ENCODE measurements at places on chromosomes 1 and 21.
A peak's percentile ranks its signal among the peaks of the same experiment; 100 is the strongest.

DNA sequence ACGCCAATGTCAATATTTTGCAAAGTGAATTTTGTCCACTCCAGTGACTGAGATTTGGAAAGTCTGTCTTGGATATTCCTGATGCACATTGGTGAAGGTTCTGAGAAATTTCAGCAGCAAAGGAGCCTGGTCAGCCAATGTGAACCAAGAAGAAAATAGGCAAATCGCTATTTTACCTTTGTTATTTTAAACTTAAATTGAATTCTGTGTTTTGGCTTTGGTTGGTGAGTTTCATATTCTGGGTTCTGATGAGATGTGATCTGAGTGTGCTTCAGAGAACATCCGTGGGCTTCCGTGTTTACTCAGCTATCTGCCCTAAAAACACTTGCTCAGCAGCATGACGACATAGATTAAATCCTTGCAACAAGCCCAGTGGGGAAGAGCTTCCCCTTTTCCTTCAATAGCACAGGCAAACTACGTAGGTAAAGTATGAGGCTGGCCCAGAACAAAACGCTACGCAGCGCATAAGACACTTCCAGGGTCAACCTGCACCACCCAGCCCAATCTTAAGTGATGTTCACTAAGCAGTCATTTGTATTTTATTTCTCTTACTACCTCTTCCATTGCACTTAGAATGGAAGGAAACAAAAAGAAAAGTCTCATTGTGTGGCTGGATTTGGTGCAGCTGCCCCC, 176.4 kb upstream of the KAZN start:
- DNase-seq = no peak
- no peaks in the 10 kb centered on the region for H3K4me1 ChIP-seq
- no peak overlapping the region for H3K27ac ChIP-seq
- H3K36me3 ChIP-seq = no peaks in the 10 kb centered on the region
- no peak overlapping the region for H3K4me3 ChIP-seq

GRCh38 chr1:222955964-222956363, 141.1 kb downstream of the DISP1 start:
- H3K4me1 ChIP-seq = no peaks in the 10 kb centered on the region
- no peak for DNase-seq
- H3K4me3 ChIP-seq = no peak overlapping the region
- no peaks in the 10 kb centered on the region for H3K36me3 ChIP-seq

DNA sequence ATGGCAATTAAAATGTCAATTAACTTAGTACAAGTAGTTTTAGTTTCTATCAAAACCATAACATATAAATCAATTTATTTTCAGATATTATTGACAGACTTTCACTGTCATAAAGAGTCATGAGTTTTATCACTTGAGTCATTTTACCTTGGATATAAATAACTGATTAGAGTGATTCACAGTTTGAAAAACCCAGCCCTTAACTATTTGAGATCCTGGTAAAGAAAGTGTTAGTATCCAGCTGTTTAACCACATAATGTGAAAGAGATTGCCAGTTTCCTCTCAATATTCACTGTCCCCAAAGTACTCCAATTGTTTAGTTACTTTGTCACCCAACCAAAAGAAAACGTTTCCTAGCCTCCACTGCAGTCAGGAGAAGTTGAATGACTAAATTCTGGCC, 91.3 kb downstream of the UCHL5 start:
- no peak overlapping the region for H3K4me3 ChIP-seq
- no peaks in the 10 kb centered on the region for H3K27me3 ChIP-seq
- H3K27ac ChIP-seq = no peak overlapping the region
- no peak for DNase-seq
- H3K4me1 ChIP-seq = no peaks in the 10 kb centered on the region

DNA sequence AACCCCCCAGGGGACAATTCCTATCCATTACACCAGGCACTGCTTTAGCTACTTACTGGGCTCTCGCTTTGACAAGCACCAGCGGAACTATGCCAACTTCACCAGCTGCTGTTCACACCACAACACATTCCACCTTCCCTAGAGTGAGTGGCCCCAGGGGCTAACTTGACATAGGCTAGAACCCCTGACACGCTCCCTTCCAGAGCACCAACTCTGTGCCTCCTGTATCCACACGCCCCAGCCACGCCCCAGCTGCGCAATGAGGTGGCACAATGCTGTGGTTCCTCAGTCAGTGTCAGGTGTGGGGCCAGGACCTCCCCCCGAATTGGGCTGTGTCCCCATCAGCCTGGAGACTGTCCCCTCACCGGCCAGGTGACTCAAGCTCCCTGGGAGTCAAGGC, 11.7 kb upstream of the FGR start:
- no peak overlapping the region for H3K4me3 ChIP-seq
- no peaks in the 10 kb centered on the region for H3K36me3 ChIP-seq
- H3K27me3 ChIP-seq = no peaks in the 10 kb centered on the region
- no peak for DNase-seq

DNA sequence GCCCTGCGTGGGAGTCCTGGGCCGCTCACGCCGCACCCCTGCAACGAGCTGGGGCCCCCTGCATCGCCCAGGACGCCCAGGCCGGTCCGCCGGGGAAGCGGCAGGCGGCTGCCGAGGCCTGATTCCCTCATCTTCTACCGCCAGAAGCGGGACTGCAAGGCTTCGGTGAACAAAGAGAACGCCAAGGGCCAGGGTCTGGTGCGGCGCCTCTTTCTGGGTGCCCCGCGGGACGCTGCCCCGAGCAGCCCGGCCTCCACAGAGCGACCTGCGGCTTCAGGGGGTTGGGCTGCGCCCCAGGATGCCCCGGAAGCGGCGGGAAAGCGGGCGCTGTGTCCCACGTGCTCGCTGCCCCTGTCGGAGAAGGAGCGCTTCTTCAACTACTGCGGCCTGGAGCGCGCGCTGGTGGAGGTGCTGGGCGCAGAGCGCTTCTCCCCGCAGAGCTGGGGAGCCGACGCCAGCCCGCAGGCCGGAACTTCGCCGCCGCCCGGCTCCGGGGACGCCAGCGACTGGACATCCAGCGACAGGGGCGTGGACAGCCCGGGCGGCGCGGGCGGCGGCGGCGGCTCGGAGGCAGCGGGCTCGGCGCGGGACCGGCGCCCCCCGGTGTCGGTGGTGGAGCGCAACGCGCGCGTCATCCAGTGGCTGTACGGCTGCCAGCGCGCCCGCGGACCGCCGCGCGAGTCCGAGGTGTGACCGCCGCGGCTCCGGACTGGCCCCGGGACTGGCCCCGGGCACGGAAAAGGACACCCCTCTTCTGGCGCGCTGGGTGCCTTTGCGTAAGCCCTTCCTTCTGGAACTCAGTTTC, 2.7 kb downstream of the FAM110D start:
- H3K36me3 ChIP-seq = no peaks in the 10 kb centered on the region
- H3K4me1 ChIP-seq = no peaks in the 10 kb centered on the region
- H3K4me3 ChIP-seq = peak overlapping the region; percentile 70
- DNase-seq = peak; percentile 75
- peaks cover 16% of the 10 kb centered on the region for H3K27me3 ChIP-seq
